CD4-positive, alpha-beta T cell (primary cell): ENCODE measurements at places on chromosomes 2 and 18.

- no peak for DNase-seq
These were observed 35.6 kb upstream of the FBXO11 start for GRCh38 chr2:47941936-47942335.

DNA sequence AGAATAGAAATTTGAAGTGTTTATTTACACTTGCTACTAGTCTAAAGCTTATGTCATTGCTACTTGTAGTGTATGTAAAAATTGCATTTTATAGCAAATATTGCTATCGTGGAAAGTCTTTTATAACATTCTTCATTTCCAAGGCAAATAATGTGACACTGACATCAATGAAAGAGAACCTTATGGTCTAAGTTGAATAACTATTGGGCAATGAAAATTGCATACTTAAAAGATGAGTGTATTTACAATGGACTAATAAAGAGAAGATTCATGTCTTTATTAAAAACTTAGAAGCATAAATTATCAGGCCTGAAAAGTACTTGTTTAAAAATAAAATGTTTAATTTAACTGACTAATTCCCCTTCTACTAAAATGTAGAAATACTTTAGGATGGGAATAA is 82.2 kb downstream of the LRP1B start:
- no peak for DNase-seq

DNA sequence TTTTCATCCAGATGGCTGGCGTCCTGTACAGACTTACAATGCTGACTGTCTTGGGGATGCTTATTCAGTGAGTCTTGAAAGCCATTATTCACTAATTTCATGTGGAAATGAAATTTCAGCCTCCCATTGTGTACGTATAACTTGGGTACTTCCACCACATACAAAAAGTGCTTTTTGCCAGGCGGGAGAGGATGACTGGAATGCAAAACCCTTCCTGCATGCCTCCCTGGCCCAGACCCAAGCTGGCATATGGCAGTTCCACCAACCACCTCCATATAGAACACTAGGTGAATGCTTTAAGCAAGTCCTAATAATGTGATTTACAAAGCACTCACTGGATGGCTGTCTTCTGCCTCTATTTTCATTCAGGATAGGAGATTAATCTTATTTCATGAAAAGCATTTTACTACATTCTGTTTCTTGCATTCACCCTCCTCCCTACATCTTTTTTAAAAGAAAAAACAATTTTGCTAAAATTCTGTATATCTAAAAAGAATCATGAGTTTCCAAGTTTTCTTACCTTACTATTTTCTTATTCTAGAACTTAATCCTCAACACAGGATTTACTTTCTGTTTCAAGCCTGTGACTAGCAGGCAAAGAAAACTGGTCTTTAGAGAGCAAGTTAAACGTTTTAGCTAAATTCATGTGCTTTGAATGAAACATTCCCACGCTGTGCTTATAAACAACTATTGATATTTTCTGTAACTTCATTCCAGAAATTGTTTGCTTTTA is 327.6 kb downstream of the NCKAP5 start:
- DNase-seq, result no peak

DNA sequence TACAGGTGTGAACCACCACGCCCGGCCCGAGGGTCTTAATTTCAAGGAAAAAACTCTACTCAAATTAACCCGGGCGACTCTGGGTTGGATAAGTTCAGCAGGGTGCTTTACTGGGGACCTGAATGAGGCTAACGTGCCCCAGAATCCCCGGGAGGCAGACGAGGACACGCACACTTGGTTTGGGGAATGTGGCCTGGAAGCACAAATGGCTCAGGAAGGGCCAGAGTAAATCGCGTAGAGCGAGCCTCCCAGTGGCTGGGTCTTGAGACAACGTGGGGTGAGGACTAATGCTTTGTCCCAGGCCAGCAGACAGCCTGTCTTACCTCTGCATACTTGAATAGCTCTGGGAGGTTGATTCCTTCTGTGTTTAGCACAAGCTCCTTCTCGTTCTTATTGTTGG is 75.8 kb downstream of the POLR1A start:
- DNase-seq, result no peak

- no peak for DNase-seq
These were observed 44.8 kb upstream of the UBE2F start for GRCh38 chr2:237921967-237922492.
